Activated CD4-positive, alpha-beta T cell treated with anti-CD3 and anti-CD28 coated beads for 48 hours (primary cell): ENCODE measurements at places on chromosomes 5 and 9.

GRCh38 chr9:115213818-115214334 is 95.9 kb upstream of the TNC start:
- no peak for DNase-seq

- DNase-seq = peak; percentile 4
Measured at GRCh38 chr5:52469420-52469819, 318.3 kb upstream of the ITGA1 start.

DNA sequence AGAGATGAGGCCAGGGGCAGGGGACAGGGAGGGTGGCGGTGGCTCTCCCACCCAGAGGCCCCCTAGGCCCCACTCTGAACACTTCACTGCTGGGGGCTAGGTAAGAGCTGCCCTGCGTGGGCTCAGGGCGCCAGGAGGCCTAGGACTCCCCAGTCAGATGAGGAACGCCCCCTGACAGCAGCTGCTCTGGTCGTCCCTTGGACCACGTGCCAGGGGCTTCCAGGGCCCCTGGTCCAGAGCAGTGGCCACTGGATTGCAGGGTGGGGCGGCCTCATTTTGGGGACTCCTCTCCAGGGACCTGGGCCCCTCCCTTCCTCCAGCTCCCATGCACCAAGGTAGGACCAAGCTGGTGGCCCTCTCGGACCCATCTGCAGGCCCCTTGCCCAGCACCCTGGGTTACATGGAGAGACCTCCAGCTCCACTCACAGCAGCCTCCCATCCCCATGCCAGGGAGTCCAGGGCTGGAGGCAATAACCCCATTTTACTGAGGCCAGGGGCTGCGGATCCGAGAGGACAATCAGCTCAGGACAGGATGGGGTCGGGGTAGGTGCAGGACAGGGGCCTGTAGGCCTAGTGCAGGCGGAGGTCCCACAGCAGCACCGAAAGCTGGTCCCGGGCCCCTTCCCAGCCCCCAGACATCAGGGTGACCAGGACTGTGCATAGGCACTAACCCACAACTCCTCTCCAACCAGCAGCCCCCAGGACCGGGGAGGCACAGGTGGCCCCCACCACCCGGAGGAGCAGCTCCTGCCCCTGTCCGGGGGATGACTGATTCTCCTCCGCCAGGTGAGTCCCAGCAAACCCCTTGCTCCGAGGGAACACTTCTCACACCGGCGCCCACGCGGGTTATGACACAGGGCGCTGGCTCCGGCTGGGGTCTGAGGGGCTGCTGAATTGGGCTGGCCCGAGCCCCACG is 1.5 kb downstream of the EGFL7 start:
- no peak for DNase-seq

DNA sequence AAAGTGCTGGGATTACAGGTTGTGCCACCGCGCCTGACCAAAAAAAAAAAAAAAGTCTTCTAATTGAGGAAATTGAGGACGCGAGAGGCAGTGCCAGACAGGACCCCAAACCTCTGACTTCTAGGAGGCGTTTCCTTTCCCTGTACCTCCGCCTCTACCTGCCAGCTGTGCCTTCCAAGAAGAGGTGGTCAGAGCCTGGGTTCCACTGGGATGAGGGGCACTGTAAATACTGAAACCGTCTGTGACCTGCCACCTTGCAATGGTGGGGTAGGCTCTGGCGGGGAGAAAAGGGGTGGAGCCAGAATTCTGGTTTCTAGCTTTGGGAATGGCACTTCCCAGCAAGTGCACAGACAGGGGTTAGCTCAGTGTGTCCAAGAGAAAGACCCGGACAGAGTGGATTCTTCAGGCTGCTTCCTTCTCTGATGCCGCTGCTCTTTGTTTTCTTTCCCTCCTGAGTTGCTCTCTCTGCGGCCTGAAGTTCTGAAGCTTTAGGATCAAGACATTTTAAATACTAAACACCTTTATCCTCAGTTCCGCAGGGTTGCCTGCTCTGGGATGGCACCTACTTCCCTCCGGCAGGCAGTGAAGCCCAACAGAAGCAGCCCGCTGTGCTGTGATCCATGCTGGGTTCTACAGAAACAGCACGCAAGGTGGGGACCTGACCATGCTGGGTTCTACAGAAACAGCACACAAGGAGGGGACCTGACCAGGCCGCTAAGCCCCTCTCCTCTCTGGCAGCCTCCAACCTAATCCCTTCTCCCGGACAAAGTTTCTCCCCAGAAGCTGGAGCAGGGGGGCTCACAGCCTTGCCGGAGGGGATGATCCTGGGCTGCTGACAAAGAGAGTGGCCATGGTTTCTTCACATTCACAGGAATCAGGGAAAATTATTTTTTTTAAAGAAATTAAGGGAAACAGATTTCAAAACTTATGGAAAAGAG is 65.2 kb downstream of the OTULIN start:
- no peak for DNase-seq

DNA sequence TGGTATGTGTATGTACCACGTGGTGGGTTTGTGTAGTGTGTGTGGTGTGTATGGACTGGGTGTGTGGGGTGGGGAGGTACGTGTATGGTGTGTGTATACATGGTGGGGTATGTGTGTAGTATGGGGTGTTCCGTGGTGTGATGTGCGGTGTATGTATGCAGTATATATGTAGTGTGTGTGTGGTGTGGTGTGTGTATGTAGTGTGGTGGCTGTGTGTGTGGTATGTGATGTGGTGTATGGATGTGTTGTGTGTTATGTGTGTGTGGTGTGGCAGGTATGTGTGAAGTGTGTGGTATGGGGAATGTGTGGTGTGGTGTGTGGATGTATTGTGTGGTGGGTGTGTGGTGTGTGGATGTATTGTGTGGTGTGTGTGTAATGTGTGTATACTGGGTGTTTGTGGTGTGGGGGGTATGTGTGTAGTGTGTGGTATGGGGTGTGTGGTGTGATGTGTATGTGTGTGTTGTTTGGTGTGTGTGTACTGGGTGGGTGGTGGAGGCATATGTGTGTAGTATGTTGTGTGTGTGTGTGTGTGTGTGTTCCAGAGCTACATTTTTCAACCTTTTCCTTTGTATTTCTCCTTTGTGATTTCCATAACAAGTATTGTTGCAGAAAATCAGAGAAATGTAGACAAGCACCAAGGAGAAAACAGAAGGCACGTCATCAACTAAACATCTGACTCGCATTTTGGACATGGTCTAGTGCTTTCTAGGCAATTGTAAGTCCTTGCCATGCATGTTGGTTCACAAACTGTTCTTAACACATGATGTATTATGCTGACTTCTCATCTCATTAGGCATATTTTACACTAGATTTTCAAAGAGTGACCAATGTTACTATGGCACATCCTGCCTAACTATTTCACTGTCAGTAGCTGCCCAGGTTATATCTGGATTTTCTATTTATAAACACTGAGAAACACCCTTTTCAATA is 13.2 kb downstream of the SEMA4D start:
- no peak for DNase-seq

DNA sequence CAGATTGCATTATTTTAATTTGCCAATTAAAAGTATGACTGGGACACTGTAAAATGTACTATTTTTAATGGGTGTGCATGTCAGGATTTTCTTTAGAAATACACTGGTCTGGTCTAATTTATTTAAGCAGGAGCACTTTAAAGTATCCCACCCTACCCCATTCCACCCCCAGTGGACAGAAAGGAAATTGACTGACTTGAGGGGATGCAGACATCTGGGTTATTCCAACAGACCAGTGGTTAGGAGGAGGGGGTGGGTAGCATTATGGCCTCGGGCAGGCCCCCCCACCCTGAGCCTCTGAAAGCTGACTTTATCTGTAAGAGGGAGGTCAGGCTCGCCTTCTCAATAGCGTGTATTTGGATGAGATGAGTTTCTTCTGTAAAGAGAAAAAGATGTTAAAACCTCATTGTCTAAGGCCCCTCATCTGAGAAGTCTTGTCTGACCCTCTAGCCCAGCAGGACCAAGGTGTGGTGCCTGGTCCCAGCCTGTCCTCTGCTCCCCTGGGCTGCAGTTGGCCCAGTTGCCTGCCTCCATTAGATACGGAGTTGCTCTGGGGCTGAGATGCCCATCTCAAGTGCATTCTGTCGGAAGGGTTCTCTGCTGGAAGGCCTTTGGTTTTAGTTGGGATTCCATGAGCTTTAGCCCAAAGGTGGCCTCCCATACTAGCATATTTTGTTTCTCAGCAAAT is 4.4 kb downstream of the HNRNPAB start:
- DNase-seq = no peak

GRCh38 chr5:67414712-67415111 is 218.1 kb upstream of the CD180 start:
- no peak for DNase-seq

DNA sequence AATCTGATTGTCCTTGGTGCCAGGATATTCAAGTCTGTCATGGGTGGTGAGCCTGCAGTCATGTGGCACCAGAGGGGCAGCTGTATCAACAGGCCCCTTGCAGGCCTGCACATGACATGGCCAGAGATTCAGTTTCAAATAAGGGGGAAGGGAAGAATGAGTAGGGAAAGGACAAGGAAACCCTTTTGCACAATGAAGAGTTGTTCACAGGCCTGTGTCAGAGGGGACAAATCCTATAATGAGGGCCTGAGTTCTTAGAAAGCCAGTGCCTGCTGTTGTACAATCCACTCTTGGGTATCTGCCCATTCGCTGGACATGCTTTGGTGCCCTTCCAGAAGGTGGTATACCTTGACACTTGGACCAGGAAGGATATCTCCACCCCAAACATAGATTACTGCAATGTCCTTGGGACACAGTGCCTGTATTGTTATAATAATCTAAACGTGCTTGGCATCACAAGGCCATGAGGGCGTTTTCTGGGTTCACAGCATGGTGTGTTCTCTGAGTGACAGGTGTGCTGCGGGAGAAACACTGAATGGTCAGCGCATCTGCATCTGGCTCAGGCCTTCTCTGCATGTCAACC is 1.9 kb upstream of the TMEM171 start:
- no peak for DNase-seq

DNA sequence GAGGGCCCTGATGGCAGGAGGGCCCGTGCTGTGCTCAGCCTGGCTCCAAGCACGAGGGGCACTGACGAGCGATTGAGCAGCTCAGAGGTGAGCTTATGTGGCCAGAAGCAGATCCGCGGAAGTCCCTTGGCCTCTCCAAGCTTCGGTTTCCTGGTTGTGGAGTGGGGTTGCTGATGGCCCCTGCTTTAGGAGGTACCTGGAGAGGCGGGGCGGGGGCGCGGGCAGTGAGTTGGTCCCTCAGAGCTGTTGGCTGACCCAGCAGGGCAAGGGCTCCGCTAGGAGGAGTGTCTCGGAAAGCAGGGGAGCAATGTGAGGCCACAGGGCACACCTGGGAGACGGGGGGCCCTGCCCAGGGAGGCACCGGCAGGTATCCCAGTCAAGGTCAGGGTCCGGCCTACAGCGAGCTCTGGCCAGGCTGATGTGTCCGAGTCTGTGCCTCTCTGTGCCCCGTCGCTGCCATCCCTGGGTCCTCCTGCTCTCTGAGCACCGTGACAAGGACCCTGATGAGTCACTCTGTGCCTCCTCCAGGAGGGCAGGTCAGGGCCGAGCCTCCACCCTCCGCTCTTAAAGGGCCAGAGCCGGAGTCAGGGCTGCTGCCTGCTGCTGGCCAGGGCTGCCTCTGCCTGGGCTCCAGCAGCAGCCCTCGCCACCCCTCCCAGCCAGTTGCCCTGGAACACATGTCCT is 14.8 kb downstream of the NCS1 start:
- peak; percentile 30 for DNase-seq

- DNase-seq = no peak
Measured at GRCh38 chr9:112900488-112900887, 9.8 kb upstream of the SLC46A2 start.

DNA sequence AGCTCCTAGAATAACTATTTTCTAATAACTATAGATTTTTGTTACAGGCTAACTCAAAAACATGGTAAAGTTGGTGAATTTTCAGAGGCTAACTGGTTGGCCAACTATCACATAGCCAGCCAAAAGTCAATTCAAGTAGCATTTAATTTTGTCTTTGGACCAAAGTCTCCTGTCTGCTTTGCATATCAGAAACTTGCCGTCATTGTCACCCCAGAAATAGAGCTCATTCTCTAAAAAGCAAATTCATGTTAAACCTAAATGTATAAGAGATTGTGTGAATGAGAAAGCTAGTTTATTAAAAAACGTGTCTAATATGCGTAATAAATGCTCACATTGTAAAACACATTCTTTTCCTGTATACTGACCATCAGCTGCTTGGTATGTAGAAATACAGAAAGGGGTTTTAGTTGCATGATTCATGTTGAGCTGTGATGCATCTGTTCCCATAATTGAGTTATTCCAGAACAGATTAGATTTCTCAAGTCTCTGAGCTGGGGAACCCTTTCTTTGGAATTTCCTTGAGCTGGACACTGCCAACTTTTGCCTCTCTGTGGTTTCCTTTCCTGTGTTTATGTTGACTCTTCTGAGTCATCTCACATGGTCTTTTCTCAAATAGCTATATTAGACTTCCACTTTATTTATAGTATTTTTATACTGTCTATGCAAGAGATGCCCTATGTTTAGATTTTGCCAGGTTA is 7.3 kb downstream of the SRFBP1 start:
- DNase-seq = no peak
